CD4-positive, alpha-beta T cell treated with Interleukin-15 for 4 hours (primary cell): ENCODE measurements at places on chromosomes 7 and 10.

DNA sequence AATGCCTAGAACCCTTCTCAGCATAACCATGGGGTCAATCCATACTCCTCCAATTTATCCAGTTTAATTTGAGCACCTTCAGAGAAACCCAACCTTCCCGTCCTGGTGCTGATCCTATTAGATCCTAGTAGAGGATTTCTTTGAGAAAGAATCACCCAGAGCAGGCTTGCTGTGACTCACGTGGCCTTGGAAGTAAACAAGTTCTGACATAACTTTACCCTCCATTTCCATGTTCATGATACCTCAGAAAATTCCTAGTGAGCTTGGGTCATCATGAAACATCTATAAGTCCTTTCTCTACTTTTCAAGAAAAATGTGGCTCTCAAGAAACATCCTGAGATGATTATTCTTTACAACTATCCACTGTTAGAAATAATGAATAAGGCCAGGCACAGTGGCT is 71.7 kb downstream of the PRLHR start:
- DNase-seq = no peak

DNA sequence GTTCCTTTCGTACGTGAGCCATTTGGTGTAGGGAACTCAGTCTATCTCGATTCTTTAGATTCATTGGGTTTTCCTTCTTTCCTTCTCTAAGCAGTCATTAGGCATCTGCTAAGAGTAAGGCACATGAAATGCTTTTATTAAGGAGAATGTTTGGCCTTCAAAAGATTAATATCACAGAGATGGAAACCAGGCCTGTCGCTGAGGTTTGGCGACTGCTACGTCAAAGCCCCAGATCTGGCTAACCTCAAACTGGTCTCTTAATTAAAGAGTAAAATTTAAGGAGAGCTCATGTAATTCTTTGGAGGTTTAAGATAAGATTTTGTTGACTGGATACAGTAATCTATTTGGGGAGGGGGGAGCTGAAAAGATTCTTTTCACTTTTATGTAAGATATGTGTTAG is 189.8 kb downstream of the JCAD start:
- DNase-seq = no peak

- DNase-seq = no peak
Measured at GRCh38 chr10:78869508-78870454, 199.0 kb upstream of the ZMIZ1 start.

- DNase-seq = no peak
Measured at GRCh38 chr7:78437118-78437517, 638.5 kb downstream of the PHTF2 start.

DNA sequence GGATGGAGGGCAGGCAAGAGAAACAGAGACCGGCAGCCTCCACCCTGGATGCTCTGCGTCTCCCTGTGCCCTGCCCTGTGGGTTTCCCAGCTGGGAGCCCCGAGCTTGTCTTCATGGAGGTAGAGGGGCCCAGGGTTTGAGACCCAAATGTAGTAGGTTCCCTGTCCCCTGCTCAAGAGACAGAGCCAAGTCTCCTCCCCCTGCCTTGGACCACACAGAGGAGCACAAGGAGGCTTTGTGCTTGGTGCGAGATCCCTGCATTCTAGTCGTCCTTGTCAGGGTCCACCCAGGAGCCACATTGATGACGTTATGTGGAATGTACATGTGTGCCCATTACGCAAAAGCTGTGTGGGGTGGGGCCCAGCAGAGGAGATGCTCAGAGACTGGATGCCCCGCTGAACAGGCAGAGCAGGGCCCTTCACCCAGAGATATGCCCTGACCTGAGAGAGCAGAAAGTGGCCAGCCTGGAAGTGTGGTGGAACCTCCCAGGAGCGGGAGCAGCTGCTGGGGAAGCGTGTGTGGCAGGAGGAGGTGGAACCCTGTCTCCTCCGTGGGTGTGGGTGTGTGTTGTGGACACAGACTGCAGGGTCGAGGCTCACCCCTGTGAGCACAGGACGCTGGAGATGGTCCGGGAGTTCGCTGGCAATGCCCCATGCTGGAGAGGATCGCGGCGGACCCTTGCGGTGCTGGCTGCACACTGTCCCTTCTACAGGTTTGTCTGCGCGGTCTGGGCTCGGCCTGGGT is 39.3 kb downstream of the VWA2 start:
- no peak for DNase-seq

DNA sequence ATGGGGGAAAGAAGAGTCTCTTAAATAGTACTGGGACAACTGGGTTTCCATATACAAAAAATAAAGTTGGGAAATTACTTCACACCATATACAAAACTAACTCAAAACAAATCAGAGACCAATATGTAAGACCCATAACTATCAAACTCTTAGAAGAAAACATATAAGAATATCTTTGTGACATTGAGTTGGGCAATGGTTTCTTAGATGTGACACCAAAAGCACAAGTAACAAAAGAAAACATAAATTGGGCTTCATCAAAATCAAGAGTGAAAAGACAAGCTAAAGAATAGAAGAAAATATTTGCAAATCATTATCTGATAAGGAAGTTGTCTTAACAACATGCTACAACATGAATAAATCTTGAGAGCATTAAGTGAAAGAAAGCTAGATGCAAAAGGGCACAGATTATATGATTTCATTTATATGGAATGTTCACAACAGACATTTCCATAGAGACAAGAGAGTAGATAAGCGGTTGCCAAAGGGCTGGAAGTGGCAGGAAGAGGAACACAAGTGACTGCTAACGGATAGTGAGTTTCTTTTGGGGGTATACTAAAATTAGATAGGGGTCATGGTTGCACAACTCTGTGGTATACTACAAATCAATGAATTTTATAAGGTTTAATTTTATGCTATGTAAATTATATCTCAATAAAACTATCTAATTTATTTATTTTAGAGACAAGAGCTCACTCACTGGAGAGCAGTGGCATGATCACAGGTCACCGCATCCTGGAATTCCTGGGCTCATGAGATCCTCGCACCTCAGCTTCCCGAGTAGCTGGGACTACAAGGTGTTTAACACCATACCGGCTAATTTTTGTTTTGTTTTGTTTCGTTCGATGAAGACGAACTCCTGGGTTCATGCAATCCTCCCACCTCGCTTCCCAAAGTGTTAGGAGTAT is 35.4 kb downstream of the JMJD1C start:
- DNase-seq = no peak

DNA sequence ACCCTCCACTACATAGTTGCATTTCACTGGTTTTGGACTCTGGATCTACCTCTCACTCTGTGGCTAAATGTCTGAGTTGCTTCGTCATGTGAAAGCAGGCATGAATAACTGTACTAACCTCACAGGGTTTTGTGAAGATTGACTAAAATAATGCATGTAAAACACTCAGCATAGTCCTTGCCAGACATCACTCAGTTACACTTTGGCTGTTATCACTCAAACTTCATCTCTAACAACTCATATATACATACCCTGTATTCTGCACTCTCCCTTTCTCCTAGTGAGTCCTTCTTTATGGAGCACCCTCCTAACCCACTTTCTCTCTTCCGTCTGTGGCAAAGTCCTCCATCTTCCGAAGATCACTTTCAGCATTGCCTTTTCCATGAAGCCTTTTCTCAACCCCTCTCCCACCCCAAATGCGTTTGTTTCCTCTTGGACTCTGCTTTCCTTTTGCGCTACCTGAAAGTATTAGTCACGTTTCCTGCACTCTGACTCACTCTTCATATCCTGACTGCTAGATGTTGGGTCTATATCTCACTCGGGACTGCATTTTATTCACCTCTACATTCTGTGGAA is 72.6 kb downstream of the OSBPL3 start:
- DNase-seq = peak; percentile 67

DNA sequence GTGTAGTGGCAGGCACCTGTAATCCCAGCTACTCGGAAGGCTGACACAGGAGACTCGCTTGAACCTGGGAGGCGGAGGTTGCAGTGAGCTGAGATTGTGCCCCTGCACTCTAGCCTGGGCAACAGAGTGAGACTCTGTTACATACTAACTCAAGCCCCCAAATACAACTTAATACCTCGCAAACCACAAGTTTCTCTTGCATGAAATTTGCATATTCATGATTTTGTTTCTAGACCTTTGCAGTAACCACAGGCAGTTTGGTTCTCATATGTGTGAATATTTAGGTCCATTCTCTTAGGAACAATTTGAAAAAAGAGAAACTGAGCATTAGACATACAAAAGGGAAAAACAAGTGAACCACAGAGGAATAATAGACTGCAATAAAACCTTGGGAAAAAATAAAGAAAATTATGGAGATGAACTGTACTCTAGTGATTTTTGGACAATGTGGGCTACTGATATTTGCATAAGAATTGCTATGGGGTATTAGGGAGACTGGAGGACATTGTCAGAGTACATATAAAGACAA is 77.0 kb downstream of the ZNF277 start:
- no peak for DNase-seq

- no peak for DNase-seq
Measured at GRCh38 chr7:155847821-155848435, 35.7 kb upstream of the SHH start.

- DNase-seq = no peak
Measured at GRCh38 chr10:26486304-26486703, 48.2 kb downstream of the APBB1IP start.

GRCh38 chr10:102878629-102879028 is 9.4 kb downstream of the AS3MT start:
- no peak for DNase-seq

GRCh38 chr10:123409426-123409825 is 255.2 kb downstream of the BUB3 start:
- no peak for DNase-seq

DNA sequence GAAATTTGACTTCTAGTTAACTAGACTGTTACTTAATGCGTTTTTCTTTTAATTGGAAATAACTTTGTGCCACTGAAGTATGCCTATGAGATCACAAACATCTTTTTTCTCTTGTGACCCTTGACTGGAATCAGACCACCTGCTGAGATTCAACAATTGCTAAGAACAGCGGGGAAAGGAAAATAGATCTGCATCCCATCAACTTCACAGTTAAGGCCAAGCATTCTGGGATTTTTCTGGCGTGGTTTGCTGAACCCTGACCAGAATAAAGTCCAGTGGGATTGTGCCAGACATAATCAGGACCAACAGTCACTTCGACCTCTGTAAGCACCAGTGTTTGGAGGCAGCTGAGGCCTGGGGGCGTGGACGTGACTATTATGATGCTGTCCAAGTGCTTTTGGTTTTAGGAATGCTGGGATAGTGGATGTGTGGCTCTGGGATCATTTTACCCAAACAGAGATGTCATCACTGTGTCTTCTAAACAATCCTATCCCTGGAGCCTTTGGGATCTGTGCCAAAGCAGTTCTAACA is 373.3 kb upstream of the PRKCQ start:
- DNase-seq = no peak

GRCh38 chr10:79285315-79286197 is 61.7 kb upstream of the PPIF start:
- peak; percentile 22 for DNase-seq

DNA sequence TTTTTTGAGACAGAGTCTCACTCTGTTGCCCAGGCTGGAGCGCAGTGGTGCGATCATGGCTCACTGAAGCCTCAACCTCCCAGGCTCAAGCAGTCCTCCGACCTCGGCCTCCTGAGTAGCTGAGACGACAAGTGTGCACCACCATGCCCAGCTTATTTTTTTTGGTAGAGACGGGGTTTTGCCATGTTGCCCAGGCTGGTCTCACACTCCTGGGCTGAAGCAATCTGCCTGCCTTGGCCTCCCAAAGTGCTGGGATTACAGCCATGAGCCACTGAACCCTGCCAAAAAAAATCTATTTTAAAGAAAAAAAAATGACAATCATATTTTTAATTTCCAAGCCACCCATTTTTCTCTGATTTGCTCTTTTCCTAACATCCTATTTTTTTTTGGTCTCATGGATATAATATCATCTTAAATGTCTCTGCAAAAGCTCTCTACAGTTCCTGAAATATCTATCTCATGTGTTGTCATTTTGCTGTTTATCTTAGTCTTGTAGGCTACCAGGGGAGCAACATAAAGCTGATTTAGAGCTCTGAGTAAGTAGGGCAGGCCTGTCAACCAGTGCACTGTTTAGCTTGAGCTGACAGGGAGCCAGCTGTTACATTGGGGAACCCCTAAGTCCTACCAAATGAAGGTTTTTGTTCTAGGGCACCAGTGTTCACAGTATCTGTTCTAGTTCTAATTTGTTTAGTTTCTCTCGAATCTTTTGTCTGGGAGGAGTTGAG is 29.9 kb upstream of the HBP1 start:
- no peak for DNase-seq

DNA sequence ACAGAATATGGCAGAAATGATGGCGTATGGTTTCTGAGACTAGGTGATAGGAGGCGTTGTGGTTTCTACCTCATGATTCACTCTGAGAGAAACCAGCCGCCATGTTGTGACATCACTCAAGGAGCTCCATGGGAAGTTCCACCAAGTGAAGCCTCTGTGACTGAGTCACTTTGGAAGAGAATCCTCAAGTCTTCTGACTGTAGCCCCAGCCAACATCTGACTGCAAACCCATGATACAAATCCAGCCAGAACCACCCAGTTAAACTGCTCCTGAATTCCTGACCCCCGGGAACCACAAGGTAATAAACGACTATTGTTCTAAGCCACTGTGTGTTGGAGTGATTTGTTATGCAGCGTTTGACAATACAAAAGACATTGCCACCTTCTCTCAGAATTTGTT is 91.1 kb upstream of the CARD11 start:
- no peak for DNase-seq

DNA sequence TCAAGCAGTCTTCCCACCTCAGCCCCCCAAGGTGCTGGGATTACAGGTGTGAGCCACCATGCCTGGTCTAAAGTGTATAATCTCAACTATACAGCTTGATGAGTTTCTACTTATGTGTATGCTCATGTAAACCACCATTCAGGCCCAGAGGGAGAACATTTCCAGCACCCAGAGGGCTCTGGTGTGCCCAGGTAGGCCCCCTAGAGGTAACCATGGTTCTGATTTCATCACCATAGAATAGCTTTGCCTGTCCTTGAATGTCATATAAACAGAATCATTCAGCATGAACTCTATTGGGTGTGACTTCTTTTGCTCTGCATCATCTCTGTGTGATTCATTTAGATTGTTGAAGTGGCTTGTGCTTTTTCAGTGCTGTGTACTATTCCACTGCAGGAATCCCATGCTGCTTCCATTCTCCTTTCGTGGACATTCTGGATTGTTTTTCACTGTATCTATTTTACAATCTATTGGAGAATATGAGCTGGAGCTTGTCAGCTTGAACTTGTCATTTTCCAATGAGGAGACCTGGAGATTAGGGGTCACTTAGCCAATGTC is 35.2 kb downstream of the COL26A1 start:
- no peak for DNase-seq

DNA sequence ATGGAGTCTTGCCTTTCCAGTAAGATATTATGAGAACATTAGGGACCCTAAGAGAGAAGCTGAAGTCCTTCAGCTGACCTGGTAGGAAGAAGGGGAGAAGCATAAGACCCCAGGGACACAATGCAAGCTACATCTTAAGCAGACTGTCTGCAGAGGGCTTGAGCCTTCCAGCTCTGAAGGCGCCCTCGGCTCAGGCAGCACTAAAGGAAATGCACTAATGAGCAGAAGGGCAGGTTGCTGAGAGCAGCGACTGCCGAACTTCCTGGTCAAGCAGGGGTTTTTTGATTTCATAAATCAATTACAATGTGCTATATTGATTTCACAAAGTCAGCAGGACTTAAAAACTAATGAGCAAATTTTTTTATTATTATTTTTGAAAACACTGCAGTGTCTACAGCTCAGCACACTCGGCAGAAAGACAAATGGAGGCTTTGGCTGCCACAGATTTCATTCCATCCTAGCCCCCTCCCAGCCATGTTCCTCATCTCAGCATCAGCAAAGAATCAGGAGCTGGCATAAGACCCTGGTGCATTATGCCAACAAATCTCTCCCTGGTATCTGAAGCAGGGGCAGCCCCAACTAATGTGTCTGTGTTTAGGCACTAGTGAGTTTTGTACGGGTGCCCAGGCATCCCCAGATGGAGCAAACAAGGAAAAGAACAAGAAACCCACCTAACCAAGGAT is 57.1 kb downstream of the LRRTM3 start:
- DNase-seq = no peak

GRCh38 chr10:123309731-123310130 is 155.5 kb downstream of the BUB3 start:
- DNase-seq = no peak
